AG09309 (cell line): ENCODE measurements at places on chromosomes 7 and 10.

DNA sequence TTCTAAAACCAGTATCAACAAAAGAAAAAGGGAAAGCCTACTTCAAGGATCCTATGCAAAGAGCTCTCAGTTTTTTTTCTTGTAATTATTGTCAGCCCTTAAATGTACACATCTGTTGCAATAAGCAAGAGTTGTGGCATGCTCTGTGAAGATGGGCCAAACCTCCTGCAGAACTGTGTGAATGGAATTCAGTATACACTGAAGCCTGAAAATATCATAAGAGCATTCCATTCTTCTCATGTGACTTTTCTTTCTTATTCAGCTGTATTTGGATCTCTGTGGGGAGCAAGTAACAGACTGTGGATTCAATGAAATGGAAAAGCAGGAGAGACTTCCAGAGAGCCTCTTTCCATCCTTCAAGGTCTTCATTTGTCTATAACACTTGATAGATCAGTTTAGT, 130.7 kb downstream of the SAMD9 start:
- DNase-seq: peak; percentile 42

GRCh38 chr7:2151237-2151636, 81.5 kb downstream of the MAD1L1 start:
- DNase-seq: no peak

DNA sequence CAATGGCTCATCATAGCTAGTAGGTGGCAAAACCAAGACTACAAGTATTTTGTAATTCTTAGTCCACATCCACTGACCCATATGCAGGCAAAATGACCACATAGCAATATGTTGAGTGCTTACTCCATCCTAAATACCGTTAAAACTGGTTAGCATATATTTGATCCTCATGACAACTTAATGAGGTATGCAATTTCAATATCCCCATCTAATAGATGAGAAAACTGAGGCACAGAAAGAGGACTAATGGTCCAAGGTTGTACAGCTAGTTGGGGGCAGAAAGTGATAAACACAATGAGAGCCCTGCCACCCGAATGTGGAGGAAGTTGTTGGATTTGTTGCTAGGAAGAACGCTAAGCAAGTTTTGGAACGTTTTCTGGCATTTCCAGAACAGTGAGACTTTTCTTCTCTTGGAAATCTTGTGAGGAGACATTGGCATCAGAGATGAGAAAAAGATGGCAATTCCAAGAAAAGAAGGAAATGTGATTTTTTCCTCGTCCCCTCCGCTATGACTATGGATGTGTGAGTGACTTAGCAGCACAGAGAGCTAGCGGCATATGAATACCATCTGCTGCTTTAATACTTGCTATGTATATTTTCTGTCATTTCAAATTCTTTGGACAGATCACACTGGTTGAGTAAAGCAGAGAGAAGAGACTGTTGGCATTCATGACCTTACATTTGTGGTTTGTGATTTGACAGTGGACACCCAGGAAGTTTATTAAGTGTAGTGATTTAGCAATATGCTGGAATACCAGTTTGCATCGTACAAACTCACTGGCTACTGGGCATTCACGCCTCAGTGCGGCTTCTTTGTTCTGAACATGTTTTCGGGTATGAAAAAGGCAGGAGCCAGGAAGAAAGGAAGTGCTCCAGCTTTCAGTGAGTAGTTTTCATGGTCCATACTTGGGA, 51.5 kb downstream of the NRCAM start:
- DNase-seq: no peak

- DNase-seq: no peak
These were observed 600.6 kb downstream of the PHTF2 start for GRCh38 chr7:78399033-78399769.

DNA sequence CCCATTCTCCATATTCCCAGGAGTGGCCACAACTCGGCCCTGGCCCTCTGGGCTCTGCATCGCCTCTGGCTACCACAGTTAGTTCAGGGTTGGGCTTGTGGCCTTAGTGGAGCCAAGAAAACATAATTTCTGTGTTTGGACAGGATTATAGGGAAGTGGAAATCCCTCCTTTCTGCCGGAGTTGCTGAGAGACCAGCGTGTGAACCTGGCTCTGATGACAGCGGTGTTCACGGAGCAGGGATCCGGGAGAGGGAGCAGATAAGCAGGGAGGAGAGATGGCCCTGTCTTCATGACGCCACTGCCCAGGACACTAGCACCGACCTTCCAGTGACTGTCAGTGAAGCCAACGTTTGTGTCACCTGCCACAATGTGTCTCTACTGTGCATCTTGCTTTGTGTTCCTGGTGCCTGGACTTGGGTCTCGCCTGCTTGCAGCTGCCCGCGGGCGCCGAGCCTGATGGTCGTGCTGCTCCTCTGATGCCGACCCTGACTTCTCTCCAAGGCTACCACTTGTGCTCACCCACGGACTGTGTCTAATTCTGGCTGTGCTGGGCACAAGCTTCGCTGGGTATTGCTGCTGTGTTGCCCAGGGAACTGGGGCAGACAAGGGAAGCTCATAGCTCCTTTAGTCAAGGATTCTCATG, 67.0 kb upstream of the VIPR2 start:
- no peak for DNase-seq

DNA sequence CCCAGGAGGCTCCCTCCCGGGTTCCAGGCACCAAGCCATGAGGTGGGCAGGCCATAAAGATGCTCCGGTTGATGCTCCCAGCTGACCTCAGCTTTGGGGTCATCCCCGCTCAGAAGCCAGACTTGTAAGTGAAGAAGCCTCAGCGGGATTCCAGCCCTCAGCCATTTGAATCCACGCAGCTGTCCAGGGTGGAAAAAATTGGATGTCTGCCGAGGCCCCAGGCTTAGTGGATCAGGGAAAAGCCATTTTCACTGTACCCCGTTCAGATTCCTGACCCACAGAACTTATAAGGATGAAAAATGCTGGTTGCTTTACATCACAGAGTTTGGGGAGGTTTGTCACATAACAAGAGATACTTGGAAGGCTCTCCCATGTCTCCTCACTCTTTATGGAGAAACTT, 49.2 kb upstream of the CPN1 start:
- no peak for DNase-seq

- no peak for DNase-seq
These were observed 104.1 kb downstream of the PHF14 start for GRCh38 chr7:11077816-11078215.

- DNase-seq: no peak
These were observed 26.8 kb upstream of the SMURF1 start for GRCh38 chr7:99170730-99171074.
